ENCODE measurements at places on chromosomes 6 and 20.

- DNase-seq: no peak
Observed at GRCh38 chr6:30686009-30686907, at the start of gene PPP1R18. PPP1R18 (minus strand) TSS chr6:30686645; CDS start chr6:30686018, 627 bp downstream.

DNA sequence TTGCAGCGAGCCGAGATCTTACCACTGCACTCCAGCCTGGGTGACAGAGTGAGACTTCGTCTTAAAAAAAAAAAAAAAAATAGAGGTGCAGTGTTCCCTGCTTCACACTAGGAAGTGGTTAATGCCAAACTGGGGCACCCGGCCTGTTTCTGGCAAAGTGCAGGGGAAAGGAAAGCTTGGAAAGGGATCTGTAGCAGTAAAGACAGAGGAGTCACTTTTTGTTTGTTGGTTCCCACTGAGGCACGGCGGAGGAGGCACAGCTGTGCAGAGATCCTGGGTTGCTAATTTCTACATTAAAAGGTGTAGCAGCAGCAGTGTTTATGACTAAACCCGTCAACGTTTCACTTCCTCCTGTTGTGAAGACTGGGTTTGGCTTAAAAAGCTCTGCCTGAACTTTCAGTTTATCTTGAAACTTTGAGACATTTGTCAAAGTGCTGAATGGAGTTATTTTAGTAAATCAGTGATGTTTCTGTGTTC lies 125.6 kb downstream of the CARMIL1 start:
- DNase-seq: peak; percentile 85

DNA sequence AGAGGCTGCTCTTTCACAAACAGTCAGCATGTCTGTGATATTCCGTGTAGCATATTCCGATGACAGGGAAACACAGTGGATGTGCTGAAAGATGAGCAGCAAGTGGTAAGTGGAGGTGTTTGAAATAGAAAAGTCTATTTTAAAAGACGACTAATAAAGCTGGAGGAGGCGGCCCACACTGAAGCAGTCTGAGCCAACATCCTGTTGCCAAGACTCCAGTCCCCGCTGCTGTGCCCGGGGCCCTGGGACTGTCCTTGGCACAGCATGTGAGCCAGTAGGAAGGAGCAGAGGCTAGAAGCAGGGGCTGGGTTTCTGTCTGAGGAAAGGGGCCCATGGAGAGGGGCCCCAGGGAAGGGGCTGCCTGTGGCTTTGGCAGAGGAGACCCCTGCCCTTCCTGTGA lies 351.5 kb upstream of the CHD6 start:
- no peak for DNase-seq

DNA sequence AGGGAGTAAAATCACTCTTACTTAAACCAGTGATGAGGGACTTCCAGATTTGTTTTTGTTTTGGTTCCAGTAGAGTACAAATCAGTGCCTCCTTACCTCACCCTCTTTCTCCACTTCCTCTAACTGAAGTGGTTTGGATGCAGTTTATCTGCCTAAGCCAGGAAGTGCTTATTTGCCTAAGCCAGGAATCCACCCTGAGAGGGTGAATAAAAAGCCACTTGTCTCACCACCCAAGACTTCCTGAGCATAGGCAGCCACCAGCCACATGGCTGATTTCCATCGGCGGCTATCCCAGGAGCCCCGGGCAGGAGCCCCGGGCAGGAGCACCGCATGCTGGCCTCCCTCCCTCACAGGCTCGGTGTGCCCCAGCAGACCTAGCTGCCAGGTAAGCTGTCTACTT lies 12.0 kb downstream of the LRP11 start:
- DNase-seq: no peak

DNA sequence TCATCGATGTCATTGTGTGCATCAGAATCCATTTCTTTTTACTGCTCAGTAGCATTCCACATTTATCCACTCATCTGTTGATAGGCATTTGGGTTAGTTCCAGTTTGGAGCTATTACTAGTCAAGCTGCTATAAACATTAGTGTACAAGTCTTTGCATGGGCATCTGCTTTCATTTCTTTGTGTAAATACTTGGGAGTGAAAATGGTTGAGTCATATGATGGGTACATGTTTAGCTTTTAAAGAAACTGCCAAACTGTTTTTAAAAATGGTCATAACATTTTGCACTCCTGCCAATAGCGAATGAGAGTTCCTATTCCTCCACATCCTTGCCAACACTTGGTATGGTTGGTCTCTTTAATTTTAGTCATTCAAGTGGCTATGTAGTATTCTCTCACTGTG lies 21.2 kb upstream of the SLC22A2 start:
- no peak for DNase-seq

GRCh38 chr6:117346142-117346930 lies 79.4 kb downstream of the ROS1 start:
- no peak for DNase-seq

DNA sequence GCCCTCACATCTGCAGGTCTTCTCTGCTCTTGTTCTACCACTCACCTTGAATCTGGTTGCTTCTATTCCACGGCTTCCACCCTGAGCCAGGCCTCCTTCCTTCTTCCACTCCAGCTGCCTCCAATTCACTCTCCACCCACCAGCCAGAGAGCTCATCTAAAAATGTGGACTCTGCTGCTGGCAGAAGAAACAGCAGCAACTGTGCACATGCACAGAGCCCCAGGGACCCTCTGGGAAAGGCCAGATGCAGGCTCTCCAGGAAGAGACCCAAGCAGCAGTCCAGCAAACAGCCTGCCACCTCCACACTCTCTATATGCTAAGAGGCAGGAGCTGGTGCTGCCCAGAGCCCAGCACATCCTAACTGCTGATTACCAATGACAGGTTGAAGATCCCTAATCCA lies 162.6 kb upstream of the TOP1 start:
- DNase-seq: no peak

DNA sequence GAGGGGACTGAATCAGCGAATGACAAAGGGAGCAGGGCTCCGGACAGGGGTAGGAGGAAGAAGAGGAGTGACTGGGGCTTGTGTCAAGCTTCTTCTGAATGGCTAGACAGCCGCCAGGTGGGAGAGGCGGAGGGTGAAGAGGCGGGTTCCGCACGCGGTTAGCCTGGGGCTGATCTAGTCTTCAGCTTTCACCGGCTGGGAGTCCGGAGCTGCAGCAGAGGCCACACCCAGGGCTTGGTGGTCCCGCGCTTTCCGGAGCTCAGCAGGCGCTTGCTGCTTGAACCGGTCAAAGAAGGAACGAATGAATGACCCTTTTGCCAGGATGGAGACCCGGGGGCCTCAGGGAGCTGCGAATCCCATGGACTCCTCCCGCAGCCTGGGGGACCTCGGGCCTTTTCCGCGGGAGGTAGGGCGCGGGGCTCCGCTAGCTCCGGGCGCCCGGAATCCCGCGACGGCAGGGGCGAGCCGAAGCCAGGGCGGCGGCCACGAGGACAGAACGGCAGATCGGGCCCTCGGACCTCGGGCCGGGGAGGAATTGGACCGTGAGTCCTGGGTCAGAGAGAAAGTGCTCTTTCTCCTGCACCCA lies at the start of gene C6orf141:
Gene C6orf141, plus strand, starts transcription at position 177 of the 586 bp plus-strand sequence. Its CDS starts 125 bp downstream, at position 302.
- no peak for DNase-seq

DNA sequence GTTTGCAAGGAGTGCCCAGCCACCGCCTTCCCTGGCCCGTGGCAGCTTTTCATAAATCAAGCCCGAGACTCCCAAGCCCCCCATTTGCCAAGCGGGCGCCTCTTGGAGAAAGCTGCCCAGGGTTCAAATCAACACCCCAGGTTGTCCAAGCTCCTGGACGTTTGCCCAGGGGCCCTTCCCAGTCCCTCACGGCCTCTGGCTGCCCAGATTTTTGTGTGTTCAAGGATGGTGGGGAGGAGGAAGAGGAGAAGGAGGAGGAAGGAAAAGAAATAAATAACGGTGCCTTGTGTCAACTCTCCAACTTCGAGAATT lies 20.6 kb upstream of the NFATC2 start:
- no peak for DNase-seq

DNA sequence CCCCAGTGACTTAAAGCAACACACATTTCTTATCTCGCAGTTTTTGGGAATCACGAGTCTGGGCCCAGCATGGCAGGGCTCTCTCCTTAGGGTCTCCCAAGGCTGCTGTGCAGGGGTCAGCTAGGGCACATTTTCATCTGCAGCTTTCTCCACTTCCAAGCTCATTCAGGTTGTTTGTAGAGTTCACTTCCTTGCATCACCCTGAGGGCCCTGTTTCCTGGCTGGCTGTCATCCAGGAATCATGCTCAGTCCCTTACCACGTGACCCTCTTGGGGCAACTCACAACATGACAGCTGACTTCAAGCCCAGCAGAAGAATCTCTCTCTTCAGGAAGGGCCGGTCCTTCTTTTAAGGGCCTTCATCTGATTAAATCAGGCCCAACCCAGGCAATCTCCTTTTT lies 21.3 kb downstream of the SNAP25 start:
- DNase-seq: no peak

DNA sequence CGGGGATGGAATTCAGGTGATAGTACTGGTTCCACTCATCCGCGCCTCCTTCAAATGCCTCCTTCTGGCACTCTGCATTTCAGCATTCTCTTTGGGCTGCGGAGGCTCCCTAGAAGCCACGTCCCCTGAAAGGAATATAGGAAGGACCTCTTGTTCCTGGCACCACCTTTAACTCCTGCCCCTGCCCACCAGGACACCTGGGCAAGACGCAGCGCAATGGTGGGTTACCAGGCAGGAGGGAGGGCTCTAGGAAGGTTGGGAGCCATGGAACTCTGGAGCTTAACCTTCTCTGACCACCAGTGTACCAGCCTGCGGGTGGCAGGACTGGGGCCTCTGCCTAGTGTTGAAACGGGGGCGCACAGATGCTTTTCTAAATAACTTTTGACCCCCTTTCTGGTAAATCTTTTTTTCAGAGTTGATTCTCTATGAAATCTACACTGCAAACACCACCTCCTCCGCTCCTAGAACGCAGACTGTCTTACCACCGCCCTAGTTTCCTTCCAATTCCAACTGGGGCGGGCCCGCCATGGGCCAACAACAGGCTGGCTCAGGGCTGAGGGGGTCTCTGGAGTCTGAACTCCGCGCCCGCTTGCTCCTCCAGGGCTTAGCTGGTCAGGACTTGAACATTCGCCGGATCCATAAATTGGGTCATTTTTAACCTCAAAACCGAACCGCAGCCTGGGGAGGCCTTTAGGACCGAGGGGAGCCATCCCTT lies 871 bp upstream of the SYNDIG1 start:
- DNase-seq: no peak

DNA sequence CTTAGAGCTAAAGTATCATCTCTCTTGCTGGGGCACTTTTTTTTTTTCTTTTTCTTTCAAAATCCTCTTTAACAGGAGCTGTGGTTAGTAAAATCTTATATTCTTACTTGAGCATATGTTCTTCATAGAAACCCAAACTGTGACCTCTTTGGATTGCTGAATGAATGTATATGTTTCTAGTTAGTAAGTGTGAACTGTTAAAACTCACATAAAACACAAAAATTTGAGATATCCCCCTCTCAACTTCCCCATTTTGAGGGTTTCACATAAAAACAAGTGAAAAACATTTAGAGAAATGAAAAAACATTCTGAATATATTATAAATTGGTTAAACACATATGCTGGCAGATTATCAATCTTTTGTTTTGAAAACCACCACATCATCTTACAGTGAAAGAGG lies 78.1 kb downstream of the INSM1 start:
- no peak for DNase-seq

GRCh38 chr20:58144096-58144495 lies 84.4 kb downstream of the ANKRD60 start:
- no peak for DNase-seq

DNA sequence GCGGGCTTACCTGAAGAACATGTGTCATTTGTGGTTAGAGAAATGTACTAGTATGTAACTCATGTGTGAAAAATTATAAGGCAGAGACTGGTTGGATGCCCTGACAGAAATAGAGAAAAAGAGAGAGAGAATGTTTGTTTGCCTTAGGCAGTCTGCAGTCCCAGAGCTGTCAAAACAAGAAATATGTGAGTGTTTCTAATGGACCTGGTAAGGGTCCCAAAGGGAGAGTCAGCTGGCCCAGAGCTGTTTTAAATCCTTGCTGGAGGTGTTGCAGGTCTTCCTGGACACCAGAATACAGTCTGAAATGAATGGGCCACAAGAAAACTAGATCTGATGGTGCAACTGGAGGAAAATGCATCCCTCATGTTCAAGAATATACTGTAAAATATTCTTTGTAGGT lies 158.3 kb upstream of the OGFRL1 start:
- DNase-seq: no peak
